ENCODE measurements at places on chromosomes 11 and 22.

DNA sequence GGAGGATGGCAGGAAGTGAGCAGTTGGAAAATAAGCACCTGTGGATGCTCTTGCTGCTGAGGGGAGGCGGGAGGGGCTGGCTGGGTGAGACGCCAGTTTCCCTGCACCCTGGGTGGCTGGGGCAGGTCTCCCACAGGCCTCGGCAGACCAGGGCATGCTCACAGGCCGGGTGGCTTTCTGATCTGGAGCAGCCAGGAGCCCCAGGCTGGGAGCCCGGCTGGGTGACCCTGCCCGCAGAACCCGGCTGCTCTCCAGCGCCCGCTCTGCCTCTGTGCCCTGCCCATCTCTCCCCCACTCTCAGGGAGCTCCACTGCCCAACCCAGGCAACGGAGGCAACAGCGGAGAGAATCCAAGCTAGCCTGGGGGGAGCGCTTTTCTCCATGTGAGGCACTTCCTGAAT is 24.6 kb downstream of the DCPS start:
- no peak for DNase-seq

DNA sequence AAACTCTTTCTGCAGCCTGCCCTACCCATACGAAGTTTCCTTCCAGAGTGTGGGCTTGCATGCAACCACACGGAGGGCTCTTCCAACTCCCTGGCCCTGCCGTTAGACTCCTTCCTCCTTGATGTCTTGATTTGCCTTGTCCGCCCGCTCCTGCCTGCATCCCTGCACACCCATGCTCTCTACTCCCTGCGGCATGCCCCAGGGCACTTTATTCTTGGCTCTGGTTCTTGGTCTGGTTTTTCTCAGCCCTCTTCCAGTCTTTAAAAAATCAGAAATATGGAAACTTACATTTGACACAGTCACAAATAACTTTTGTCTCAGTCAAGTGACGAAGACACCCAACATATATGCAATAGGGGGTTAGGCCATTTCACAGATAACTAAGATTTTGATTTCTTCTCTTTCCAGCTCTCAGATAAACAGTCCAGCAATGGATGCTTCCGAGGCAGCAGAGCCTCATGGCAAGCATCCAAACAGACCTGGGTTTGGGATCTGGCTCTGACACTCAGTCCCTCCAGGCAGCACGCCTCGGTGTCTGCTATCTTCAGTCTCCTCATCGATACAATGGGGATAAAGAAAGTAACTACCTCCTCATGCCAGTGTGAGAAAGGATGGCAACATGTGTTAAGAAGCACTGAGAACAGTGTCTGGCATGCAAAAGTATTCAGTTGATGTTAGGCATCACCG is 15.7 kb upstream of the OPCML start:
- no peak for DNase-seq

DNA sequence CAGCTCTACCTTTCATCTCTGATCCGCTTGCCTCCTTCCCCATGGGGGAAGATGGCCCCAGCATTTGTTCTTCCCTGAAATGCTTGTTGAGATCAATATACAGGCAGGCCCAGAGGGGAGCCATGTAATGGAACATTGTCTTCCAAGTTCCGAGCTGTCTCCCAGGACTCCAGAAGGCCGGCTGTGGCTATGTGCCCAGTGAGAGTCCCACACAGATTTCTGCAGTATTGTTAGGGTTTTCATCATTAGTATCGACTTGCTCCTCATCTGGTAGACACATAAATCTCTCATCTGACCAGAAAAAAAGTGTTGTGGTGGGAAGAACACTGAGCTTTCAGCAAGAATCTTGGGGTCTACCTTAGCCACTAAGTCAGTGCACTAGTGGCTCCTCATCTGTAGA is 163.4 kb downstream of the TRIM29 start:
- no peak for DNase-seq

DNA sequence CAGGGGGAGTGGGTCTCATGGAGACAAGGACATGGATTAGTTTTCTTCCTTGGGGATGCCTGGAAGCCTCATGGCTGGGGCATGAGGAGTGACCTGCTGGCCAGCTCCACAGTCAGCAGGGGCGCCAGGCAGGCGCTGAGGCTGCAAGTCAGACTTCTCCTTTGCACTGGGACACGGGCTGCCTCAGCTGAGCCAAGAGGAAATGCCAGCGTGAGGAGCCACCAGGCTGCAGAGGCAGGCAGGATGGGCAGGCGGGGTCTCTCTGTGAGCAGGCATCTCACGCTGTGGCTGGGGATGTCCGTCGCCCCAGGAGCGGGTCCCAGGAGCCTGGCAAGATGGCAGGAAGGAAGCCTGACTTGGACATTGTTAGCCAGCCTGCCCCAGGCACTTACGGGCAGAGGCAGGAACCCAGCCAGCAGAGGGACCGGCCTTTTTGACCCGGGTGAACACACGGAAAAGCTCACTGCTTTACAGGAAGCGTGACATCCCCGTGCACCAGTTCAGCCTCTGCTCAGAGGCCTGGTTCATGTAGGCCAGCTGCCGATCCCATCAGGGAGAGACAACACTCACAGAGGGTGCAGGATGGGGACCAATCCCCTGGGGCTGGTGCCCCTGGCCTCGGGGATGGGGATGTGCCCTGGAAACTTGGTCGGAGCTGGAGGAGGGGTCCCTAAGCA is 10.2 kb downstream of the GNB1L start:
- no peak for DNase-seq

- DNase-seq: no peak
These were observed 4.4 kb downstream of the OR51V1 start for GRCh38 chr11:5196067-5196466.

GRCh38 chr11:1690167-1691025 is 6.6 kb upstream of the KRTAP5-6 start:
- no peak for DNase-seq

DNA sequence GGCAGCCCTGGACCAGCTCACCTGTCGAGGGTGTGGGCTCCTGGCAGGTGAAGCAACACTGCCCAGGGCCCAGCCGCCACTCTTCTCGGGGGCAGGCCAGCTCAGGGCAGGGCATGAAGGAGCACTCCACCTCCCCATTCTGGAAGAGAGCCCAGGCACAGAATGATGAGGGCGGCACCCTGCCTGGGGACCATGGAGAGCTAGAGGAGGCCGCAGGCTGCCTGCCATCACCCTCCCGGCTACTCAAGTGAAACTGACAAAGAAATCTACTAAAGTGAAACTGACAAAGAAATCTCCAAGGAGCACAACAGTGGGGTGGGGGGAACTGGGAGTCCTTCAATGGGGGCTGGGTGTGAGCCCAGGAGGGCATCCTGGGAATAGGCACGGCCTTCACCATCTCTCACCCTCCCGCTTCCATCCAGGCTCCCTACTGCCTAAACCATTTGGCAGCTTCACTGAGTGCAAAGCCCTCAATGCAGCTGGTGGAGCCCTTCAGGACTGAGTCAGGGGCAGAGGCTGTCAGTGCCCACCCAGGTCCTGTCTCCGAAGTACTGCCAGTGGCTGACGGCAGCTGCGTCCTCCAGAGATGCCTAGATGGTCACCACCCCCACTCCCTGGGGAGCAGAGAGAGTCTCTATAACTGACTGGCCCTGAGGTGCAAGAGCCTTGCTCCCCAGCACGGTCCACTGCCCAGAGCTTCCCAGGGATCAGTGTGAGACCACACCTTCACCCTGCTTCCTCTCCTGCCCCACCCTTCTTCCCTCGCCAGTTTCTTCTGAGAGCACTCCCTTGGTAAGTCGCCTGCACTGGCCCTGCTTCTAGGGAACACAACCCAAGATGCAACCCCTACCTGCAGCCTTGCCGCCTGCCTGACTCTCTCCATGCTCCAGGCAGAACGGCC is 21.7 kb downstream of the VWCE start:
- DNase-seq: no peak

DNA sequence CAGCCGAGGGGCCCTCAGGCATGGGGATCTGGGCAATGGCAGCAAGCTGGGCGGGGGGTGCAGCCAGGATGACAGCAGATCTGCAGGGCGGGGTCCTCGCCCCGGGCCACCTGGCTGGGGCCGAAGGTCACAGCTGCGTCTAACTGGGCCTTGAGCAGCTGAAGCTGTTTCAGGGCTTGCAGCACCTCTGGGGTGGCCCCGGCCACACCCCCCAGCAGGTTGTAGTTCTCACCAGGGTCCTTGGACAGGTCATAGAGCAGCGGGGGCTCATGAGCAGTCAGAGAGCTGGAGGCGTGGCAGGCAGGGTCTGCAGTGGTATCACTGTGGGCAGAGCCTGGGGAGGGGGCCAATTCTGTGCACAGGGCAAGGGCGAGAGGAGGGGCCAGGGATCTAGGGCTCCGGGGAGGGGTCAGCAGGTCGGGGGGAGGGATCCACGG is 2.8 kb downstream of the ARSA start:
- no peak for DNase-seq

Data from endothelial cell (in vitro differentiated cells).